G401 (cell line): ENCODE measurements at places on chromosomes 3 and 15.

GRCh38 chr15:28994142-28994830 lies 108.5 kb downstream of the APBA2 start:
- no peak for DNase-seq

- no peak for DNase-seq
Observed at GRCh38 chr3:5767304-5767703, 579.8 kb downstream of the EDEM1 start.

GRCh38 chr3:174159604-174160003 lies 699.5 kb upstream of the NAALADL2 start:
- peak; percentile 40 for DNase-seq

DNA sequence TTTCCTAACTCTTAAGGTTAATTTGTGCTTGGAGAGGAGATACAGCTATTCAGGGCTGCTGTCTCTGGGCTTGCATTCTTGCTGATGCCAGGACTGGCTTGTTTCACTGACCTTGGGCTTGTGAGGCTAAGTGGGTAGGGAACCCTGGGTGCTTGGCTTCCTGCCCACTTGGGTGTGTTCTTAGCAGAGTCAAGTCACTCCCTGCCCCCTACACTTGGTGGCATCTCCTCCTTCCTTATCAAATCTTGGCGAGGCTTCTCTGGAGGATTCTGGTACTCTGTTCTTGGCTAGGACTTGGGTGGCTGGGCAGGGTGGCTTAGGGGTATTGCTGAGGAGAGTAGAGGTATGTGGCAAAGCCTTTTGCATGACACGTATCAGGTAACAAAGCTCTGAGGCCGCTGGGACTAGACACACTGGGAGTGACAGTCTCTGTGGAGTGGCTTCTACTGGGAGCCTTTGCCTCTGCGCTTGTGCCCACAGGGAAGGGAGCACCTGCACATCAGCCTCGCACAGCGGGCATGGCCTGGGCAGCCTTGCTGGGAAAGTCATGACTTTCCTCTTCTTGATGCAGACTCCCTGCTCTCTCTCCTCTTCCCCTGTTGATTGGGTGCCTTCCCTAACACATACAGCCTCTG lies 41.8 kb downstream of the CHCHD6 start:
- DNase-seq: no peak

DNA sequence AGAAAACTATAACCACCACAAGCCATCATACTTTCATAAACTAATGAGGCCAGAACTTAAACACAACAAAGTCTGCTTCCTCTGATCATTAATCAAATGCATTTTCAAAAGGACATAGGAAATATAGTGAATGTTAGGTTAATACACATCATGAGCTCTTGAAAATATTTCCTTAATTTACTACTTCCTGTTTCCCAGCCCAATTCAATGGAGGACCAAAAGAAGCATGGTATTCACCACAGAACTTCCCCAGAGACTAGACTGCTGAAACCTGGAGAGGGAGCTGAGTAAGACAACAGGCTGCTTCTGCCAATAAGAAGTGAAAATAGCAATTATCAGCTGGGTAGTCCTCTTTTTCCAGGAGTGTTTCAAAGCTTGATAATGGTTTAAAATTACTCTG lies 250.3 kb downstream of the ULK4 start:
- no peak for DNase-seq

GRCh38 chr15:78641749-78642275 lies 802 bp upstream of the CHRNB4 start:
- no peak for DNase-seq

DNA sequence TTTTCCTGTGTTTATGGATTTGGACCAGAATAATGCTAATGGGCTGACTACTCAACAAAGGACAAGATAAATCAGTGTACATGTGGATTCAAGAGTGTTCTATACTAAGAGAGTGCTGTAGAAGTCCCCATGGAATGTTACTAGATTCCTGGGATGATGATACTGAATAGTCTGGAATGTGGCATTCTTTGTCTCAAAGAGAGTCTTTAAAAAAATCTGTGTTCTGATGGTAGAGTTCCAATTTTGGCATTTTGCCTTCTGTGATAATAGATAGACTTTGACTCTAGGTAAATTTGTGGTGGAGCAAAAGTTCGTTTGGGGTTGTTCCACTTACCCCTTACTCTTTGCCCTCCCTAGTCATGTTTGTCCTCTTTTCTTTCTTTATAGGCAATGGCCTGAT lies 43.7 kb downstream of the NMD3 start:
- no peak for DNase-seq
